ENCODE measurements at places on chromosomes 5 and 9.

GRCh38 chr5:1314564-1314982 lies 19.7 kb upstream of the TERT start:
- DNase-seq, result no peak

DNA sequence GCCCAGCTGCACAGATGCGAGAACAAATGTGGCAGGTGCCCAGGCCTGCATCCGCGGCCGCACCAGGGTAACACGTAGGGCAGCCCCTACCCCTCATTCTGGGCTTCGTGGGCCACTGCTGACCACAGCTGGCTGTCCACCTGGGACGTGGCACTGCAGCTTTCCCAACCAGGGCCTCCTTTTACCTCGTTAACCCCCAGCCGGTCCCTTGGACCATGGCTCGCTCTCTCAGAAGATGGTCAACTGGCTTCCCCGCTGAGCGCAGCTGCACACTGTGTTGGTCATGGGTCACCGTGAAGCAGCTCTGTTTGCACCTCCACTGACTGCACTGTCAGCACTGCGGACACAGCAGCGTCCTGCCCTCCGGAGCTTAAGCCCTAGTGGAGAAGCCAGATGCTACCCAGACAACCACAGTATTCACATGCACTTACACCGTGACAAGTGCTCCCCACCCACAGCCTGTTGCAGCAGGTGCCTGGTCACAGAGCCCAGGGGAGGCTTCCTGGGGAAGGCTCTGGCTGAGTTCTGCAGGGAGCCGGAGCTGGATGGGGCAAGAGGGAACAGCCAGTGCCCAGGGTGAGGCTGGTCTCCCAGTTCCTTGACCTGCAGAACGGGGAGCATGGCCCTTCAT lies 10.5 kb upstream of the PLEKHG4B start:
- no peak for DNase-seq

DNA sequence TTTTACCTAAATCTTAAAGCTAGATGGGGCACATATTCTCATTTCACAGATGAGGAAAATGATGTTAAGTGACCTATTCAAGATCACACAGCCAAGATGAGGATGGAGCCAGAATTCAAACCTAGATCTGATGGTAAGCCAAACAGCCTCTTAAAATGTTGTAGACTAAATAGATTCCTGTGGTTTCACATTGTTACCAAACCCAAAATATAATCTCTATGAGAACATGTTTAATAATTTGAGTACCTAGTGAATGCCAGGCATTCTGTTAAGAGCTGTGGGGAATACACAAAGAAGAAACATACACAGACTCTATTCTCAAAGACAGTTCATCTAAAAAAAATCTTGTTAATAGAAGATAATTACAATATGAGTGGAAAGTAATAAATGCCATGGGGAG lies 25.2 kb downstream of the HOMER1 start:
- no peak for DNase-seq

DNA sequence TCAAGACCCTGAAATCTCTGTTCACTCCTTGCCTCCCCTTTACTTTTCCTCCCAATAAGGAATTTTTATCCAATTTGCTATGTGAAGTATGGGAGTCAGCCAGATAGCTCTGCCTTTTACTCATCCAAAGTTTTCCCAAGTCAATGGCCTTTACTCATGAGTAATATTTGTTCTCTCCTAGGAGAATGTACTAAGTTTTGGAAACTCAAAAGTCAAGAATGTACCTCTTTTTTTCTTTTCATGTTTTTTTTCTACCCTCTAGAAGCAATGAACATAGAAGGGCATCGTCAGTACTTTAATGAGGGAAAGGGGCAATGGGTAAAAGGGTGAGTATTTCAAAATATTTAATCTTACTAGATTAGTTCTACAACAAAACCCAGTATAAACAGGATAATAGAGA lies 140.2 kb upstream of the SGCD start:
- no peak for DNase-seq

GRCh38 chr9:135584371-135584770 lies 22.8 kb downstream of the PAEP start:
- no peak for DNase-seq

- DNase-seq, result peak; percentile 11
These were observed 681 bp downstream of the CPLANE1 start for GRCh38 chr5:37248421-37248969.

- no peak for DNase-seq
These were observed 137.7 kb downstream of the CNTLN start for GRCh38 chr9:17272536-17272935.

Measured in ACHN (cell line).